ENCODE measurements at places on chromosomes 1 and 21. TPM values are rescaled to one million over a fixed set of nuclear protein-coding genes. Genes with fewer than 3 reads are reported as not detected.

DNA sequence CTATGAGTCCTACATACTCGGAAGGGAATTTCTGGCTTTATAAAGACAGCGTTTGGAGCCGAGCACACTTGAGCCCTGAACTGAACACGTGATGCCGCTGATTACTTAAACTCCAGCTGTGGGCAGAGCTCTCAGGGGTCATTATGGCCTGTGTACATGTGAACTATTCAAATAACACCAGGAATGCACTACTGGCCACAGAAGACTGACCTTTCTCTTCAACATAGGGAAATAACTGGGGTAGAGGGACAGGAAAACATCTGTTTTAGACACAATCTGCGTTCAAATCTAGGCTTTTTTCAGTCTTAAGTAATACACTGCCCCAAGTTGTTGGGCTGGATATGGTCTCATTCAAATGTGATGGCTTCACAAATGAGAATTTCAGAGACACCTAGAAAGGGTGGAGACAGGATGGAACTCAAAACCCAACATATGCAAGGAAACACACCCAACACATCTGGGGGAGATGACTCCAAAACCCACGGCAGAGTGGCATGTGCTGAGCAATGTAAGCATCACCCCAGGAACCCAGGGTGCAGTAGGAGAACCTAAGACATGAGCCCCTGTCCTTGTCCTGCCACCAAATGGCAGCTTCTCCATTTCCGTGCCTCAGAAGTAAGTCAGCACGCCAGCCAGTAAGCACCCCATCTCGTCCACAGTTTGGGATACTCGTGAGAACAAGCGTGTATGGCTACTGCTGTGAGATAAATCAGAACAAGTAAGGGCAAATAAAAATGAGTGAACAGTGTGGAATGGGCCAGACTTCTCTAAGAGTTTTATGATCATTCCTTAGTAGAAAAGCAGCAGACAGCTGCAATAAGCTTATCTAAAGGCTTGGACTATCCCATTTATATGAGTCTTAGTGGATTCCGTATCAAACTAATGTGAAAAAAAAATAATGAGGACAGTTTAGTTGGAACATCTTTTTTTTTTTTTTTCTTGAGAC lies 24.9 kb downstream of the NID1 start:
- DNase-seq = peak; percentile 49

GRCh38 chr21:40606341-40606740 lies 240.6 kb downstream of the DSCAM start:
- DNase-seq = no peak

DNA sequence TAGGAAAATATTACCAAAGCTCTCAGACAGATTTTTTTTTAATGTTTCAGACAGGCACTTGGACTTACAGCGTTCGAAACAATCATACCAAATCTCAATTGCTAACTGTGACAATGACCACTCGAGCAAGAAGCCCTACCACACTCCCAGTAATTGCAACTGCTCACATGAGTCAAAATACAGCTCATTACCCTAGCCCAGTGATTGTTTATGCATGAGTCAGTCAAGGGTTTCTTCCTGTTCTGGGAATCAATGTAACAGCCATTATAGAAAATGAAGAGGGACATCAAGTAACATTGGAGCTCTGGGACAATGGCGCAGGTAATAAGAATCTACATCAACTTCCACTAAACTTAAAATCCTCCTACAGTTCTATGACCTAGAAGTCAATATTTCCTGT lies 56.1 kb upstream of the SH3GLB1 start:
- DNase-seq = no peak

- no peak for DNase-seq
These were observed 53.0 kb downstream of the BCAR3 start for GRCh38 chr1:93628681-93629080.

DNA sequence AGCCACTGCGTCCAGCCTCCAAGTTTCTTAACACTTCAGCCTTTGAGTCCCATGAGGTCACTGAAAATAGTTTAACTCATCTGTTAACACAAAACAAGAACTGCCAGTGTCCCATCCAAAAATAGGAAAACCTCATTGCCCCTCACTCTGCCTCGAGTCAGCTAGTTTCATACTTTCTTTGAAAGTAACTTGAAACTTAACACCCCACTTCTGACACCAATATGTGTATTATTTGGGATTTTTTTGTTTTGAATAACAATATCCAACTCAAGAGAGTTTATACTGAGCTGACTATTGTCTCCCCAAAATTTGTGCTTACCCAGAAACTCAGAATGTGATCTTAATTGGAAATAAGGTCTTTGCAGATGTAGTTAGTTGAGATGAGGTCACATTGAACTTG lies 16.9 kb upstream of the PIK3CD start:
- no peak for DNase-seq

DNA sequence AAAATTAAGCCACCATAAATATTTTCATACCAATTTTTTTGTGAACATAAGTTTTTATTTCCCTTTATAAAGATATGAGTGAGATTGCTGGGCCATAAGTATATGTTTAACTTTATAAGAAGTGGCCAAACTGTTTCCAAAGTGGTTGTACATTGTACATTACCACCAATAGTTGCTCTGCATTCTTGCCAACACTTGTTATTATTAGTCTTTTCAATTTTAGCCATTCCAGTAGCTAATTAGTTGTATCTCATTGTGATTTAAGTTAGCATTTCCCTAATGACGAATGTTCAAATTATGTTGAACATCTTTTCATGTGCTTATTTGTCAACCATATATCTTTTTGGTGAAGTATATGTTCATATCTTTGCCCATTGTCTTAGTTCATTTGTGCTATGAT lies 64.0 kb upstream of the DNAH14 start:
- DNase-seq = no peak

DNA sequence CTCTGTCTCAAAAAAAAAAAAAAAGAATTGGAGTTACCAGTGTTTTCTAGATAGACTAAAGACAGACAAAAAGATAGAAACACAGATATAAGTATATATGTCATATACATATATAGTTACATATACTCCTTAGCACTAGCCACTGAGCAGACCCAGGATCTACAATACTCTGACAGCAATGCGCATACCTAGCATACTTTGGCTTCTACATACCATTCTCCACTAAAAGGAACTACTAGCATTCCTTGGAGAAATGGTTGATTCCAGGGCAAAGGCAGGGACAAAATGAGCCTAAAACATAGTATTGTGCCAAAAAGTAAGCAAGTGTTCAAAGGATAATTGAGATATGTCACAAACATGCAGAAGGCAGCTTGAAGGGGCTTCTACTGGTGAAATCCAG lies 22.7 kb downstream of the SYNJ1 start:
- no peak for DNase-seq

Gene POLR3GL
- 33.1 TPM for total RNA-seq

Gene PADI3
- total RNA-seq = not detected

Gene OLFM3
- total RNA-seq = not detected
